ENCODE measurements at places on chromosomes 2 and 18.

DNA sequence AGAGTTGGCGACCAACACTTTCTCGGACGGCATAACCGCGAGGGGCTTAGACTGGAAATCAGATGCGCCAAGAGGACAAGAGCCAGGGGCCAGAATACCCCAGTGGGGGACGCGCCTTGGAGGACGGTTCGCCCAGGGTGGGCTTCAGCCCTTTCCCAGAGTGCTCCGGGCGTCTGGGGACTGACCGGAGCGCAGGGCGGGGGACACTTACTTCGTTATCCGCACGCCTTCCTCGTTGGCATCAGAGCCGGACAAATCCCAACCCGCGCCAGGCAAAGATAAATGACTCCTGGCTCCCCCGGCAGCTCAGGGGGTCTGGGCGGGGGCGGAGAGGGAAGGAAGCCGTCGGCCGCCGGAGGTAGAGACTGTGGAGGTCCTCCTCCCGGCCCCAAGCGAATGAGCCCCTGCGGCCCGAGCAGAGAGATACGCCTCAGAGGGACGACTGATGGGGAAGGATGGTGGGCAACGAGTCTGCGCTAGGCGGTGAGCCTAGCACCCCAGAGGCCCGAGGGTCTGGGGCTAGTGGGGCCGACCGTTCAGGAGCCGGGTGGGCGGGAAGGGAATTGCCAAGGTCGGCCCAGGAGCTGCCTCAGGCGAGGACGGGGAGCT, 4.7 kb upstream of the SATB2 start:
- DNase-seq, result no peak

GRCh38 chr2:47483191-47483590, 80.2 kb downstream of the MSH2 start:
- DNase-seq, result no peak

DNA sequence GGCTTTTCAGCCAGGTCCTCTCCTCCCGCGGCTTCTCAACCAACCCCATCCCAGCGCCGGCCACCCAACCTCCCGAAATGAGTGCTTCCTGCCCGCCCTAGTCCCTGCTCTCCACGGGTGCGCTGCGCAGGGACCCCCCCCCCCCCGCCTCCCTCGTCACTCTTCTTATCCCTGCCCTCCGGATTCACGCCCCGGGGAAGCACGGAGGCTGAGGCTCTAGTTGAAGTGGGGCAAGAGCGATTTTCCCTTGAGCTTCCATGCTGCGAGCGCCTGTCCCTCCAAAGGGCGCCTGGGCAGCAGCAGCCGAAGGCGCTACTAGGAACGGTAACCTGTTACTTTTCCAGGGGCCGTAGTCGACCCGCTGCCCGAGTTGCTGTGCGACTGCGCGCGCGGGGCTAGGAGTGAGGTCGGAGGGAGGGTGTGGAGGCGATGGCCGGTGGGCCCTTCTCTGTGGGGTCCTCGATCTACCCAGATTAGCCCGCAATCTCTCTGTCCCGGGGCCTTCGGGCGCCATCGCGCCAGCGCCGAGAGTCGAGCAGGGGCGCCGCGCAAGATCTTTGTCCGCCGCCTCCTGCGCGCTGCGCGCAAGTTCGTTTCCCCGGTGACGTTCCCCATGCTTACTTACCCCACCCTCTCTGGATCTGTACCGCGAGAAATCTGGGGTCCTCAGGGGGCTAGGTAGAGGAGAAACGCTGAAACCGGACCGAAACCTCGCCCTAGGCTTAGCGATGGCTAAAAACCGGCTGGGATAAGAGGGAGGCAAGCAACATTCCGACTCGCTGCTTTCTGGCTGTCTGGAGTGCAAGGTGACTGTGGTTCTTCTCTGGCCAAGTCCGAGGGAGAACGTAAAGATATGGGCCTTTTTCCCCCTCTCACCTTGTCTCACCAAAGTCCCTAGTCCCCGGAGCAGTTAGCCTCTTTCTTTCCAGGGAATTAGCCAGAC, 677 bp downstream of the GAD1 start:
- DNase-seq, result no peak

GRCh38 chr18:78783564-78783960, 196.1 kb upstream of the SALL3 start:
- peak; percentile 14 for DNase-seq

- no peak for DNase-seq
Observed at GRCh38 chr2:61807036-61807757, 46.7 kb downstream of the FAM161A start.

- DNase-seq, result no peak
Observed at GRCh38 chr2:36389577-36389976, 34.0 kb downstream of the CRIM1 start.

DNA sequence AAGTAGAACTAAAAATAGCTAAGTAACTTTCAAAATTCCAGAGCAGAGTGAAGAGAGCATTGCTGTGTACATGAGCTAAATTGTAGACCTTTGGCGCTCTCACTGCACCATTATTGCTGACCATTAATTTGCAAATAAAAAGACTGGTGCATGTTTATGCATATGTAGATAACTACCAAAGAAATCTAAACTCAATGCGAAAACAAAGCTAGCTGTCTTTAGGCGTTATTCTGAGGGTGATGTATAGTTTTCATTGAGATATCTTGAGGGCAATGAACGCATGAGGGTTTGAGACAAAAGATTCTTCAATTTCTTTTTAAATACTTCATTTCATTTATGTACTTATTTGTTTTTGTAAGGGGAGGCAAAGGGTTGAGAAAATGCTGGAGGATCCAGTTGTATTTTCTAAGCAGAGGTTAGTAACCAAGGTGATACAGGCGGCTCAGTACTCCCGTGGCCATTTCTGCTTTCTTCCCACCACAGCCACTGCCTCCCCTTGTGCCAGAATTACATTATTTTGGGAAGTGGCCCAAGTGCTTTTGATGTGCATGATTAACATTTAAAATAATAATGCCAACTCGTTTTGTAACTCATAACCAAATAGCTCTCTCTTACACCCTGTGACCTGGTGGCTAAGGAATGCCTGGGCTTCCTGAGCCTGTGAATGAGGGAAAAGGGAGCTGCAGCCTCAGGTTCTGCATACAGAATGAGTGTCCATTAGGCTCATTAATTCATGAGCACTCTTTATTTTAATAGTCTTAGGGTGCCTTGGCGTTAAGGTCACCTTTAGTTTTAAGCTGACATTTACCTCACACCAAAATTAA, 797.8 kb upstream of the GYPC start:
- DNase-seq, result no peak

DNA sequence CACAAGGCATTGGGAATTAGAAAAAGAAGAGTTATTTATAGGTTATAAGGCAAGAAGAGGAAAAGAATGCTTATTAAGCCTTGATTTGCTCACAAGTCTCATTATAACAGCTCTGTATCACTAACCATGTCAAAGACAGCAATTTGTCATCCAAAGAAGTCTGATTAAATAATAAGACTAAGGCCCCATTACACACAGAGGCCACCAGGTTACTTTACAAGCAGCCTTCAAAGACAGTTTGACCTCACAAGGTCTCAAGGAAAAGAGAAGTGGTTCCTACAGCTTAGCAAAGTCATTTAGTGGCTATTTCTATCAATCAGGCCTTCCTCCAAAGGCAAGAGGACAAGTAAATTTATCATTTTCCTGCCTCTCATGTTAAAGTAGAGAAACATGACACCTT, 188.5 kb downstream of the MBD2 start:
- no peak for DNase-seq

- DNase-seq, result no peak
Observed at GRCh38 chr18:48886520-48887293, 64.1 kb downstream of the SMAD7 start.

- DNase-seq, result no peak
Observed at GRCh38 chr2:122682356-122682755, 926.9 kb downstream of the TSN start.

- DNase-seq, result no peak
Observed at GRCh38 chr2:186125625-186126024, 360.4 kb upstream of the ZC3H15 start.

DNA sequence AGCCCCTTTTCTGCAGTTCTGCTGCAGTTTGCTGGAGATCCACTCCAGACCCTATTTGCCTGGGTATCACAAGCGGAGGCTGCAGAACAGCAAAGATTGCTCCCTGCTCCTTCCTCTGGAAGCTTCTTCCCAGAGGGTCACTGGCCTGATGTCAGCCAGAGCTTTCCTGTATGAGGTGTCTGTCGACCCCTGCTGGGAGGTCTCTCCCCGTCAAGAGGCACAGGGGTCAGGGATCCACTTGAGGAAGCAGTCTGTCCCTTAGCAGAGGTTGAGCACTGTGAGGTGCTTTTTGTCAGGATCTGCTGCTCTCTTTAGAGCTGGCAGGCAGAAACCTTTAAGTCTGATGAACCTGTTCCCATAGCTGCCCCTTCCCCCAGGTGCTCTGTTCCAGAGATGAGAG, 42.0 kb upstream of the MYL1 start:
- no peak for DNase-seq

DNA sequence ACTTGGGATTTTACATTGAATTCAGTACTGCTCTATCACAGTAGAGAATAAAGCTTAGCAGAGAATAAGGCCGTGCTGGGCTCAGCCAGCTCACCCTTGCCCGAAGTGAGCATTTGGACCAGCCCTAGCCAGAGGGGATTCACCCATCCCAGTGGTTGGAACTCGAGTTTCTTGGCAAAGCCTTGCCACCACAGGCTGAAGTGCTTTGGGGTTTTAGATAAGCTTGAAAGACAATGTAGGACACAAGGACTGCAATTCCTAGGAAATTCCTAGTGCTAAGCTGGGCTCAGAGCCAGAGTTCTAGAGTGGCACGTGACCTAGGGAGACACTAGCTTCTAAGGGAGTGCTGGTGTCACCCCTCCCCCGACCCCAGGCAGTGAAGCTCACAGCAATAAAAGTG, 28.0 kb downstream of the SERPINB11 start:
- no peak for DNase-seq

GRCh38 chr2:239035361-239035814, 187.5 kb downstream of the TWIST2 start:
- DNase-seq, result peak; percentile 52

GRCh38 chr2:75268112-75268511, 68.8 kb upstream of the TACR1 start:
- no peak for DNase-seq

DNA sequence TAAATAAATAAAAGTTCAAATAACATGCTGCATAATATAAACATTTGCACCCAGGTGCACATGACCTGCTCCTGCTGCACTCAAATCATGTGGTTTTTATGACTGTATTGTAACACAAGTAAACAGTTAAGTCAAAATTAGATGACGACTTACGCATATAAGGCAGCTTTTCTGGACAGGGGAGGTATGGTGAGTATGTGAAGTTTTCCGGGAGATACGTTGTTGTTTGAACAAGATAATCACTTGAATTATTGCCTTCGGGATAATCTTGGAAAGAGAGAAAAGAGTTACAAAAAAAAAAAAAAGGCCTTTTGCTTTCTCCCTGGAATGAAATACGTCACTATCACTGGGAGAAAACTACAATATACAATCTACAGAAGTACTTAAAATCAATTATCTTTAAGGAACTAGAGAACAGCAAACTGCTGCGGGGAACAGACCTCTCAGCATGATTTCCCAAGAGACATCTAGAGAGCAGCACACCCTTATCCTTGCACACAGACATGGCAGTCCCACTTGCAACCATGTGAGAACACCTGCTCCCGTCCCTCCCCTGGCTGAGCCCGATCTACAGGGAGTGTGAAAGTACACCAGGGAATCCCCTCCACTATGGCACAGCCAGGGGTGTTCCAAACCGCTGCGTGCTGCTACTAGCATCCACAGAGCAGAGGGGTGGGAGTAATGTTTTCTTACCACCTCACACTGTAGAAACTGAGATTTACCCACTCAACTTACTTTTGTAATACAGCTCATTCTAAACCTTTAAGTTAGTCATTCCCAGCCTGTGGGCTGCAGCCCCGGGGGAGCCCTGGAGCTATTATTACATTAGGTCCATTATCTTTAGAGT, 26.3 kb downstream of the B4GALT6 start:
- no peak for DNase-seq

GRCh38 chr2:196592911-196593881, 46.3 kb upstream of the CCDC150 start:
- DNase-seq, result peak; percentile 32

GRCh38 chr18:5095239-5095638, 101.8 kb downstream of the AKAIN1 start:
- no peak for DNase-seq

GRCh38 chr2:42084231-42084671, 36.4 kb downstream of the PKDCC start:
- peak; percentile 66 for DNase-seq

DNA sequence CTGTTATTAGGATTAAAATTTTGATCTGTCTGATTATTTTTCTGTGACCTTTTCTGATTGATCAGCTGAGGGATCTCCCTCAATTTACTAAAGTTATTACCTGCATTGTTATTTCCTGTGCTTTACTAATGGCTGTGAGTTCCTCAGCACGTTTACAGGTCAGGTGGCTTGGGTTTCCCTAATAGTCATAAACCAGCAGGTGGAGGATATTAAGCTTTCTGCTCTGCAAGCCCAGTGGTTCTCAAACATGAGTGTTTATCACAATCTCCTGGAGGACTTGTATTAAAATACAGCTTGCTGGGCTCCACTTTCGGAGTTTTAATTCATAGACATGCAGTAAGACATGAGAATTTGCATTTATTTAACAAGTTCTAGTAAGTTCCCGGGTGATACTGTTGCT, 22.4 kb upstream of the UGP2 start:
- no peak for DNase-seq

GRCh38 chr2:190765386-190766173, 115.0 kb upstream of the GLS start:
- DNase-seq, result no peak

- DNase-seq, result peak; percentile 20
Observed at GRCh38 chr2:134457353-134457752, 203.5 kb downstream of the MGAT5 start.

DNA sequence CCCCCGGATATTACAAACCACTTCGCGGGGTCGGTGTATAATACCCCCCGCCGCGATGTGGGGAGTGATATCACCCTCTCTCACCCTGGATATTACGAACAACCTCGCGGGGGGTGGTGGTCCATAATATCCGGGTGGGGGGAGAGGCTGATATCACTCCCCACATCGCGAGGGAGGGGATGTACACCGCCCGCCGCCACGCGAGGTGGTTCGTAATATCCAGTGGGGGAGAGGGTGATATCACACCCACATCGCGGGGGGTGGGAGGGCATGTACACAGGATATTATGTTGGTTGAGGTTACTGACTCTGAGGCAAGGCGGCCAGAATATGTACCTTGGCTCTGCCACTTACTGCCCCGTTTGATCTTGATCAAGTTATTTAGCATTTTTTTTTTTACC, 14.8 kb upstream of the CWC22 start:
- no peak for DNase-seq

DNA sequence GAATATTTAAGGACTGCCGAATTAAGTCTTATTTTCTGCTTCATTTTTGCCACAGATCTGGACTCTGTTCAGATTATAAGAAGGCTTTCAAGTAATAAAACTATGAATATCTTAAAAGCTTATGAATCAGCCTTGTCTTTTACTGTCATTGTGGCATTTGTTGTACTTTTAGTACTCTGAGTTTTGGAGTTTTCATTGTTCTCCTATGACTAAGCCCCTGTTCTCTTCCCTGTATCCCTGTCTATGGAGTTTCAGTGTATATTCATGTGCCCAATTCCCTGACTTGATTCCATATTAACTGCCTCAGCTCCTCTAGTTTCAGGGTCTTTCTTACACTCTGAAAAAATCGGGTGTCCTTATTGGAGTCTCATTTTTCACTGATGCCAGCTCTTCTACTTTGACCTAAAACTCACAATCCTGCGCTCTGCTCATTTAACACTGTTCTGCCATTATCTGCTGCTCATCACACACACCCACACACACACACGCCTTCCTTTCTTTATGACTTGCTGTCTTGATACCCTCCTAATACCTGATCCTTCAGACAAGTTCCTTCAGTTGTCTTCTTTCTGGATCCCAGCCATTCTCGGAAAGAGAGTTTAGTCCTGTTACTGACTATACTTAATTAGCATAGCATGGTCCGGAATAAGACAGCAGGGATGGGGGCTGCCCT, 511.8 kb downstream of the CPS1 start:
- DNase-seq, result no peak
